B cell (primary cell): ENCODE measurements at places on chromosomes 11 and 22. TPM values are rescaled to one million over a fixed set of nuclear protein-coding genes. Genes with fewer than 3 reads are reported as not detected.
A peak's percentile ranks its signal among the peaks of the same experiment; 100 is the strongest.

The CTR9 gene
- 46.7 and 52.0 TPM in 2 replicates for total RNA-seq

- DNase-seq: no peak
Measured at GRCh38 chr11:105524286-105524685, 85.6 kb upstream of the GRIA4 start.

The MMP20 gene
- total RNA-seq: not detected in 2 replicates

DNA sequence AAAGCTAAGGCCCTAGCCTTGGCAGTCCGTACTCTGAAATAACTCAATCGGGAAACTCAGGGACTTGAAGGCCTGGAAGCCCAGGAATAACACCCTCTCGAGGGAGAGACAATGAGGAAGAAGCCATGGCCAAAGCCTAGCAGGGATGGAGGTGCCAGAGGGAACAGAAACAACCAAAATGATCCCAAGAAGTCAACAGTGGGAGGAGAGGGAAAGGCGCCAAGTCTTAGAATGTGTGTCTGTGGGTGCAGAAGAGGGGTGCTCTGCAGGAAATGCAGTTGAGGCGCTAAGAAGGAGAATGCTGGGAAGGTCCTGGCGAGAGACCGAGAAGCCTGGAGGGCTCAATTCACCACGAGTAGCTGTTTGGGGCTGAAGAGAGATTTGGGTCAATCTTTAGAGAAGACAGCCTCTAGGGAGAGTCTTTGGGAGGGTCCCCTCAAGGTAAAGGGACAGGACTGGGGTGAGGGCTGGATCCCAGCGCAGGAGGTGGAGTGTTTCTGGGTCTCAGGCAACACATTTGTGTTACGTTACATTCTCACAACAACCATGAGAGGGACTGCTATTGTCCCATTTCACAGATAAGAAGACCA, 760 bp upstream of the MAPK8IP1 start:
- no peak for DNase-seq

DNA sequence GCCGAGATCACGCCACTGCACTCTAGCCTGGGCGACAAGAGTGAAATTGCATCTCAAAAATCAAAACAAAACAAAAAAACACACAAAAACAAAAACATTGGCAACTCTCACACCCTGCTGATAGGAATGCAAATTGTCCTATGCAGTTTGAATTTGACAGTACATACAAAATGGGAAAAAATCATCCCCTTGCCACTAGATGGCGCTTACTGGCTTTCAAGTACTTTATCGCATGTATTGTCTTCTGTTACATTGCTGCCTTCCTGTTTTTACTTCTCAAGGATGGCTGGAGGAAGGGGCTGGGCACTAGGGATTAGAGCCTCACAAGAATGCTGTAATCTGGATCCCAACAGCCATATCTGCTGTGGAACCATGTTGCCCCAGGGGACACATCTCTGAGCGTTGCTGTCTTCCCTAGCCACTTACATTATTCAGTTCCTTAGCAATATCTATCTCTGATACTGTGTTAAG, 59.4 kb upstream of the A4GALT start:
- peak; percentile 83 for DNase-seq

DNA sequence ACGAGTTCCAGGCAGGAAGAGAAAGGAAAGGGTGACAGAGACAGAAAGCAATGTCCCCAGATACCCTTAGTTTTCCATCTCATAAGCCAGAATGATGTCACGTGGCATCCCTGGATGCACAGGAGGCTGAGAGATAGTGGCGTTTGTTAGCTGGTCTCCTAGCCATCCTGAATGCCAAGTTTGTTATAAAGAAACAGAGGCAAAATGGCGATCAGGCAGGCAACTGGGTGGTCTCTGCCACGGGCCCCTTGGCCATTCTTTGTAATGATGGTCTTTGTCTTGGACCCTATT, 5.3 kb downstream of the SMIM38 start:
- no peak for DNase-seq

The P2RX6 gene
- 0.49 and 0.83 TPM in 2 replicates for total RNA-seq

DNA sequence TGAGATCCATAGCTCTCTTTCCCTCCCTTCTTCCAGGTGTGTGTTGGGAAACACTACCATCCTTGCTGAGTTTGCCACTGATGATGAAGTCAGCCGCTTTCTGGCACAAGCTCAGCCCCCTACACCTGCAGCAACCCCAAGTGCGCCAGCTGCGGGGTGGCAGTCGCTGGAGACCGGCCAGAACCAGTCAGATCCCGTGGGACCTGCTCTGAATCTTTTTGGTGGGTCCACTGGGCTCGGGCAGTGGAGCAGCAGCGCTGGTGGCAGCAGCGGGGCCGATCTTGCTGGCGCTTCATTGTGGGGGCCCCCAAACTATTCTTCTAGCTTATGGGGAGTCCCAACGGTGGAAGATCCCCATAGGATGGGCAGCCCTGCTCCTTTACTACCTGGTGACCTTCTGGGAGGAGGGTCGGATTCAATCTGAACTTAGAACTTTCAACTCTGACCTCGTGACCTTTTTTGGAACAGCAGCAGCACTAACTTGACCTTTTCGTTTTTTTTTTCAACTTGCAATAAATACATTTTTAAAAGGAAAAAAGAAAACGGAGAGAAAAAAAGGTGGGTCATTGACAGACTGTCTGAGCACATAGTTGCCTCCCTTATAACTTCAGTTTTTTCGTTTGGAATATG, 23.4 kb upstream of the ADSL start:
- no peak for DNase-seq
